ENCODE measurements at places on chromosomes 13 and 19.

DNA sequence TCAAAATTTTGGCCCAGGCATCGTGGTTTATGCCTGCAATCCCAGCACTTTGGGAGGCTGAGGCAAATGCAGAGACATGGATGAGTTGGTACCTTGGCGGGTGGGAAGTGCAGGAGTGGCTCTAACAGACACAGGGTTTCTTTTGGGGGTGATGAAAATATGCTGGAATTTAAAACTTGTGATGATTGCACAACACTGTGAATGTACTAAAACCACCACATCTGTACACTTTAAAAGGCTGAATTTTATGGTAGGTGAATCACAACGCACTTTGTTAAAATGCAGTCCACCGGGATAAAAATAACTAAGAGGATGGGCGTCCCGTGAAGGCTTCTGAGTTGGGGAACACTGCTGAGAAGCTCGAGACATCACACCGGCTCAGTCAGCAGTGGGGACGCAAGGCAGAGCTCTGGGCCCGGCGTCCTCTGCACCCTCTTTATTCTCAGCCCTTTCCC lies 47.1 kb downstream of the MLLT1 start:
- no peak for DNase-seq

DNA sequence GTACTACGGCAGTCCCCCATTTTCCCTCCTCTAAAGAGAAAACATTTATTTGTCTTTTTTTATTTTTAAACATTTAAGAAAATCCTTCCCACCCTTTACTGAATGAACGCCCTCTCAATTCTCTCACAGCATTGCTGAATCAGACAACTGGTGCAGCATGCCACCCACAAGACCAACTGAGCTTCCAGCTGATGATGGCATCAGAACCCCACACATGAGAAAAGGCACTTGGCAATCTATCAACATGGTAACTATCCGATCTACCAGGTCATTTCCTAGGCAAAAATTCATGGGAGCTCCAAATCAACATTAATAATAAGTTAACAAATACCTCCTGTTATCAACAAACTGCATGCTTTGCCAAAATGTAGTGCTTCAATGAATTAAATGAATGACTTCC lies 43.1 kb downstream of the LHFPL6 start:
- DNase-seq: no peak

DNA sequence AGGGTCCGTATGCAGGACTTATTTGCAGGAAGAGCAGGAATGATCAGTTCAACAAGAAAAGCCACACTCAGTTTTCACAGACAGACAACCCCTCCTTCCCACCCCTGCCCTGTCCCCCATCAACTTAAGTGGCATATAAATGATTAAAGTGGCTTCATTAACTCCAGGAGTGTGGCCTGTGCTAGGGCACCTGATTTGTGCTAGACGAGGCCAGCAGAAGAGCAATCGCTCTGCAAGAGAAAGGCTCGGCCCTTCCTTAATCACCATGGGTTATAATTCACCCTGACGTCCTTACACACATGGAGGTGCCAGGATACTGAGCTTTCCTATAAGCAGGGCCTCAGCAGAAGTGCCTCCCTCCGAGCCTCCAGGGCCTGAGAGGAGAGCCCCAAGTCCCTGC lies 14.6 kb downstream of the C19orf12 start:
- no peak for DNase-seq

DNA sequence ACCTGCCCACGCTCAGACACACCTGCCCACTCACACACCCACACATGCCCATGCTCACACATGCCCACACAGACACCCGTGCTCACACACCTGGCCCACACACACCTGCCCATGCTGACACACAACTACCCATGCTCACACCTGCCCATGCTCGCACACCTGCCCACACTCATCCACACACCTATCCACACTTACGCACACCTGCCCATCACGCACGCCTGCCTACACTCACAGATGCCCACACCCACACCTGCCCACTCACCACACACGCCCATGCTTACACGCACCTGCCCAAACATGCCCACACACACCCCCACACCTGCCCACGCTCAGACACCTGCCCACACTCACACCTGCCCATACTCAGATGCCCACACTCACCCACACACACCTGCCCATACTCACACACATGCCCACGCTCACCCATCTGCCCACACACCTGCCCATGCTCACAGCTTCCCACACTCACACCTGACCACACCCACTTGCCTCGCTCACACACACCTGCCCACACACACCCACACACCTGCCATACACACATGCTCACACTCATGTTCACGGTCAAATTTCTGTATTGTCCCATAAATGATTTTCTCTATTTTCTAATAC lies 15.6 kb downstream of the IL17D start:
- no peak for DNase-seq

DNA sequence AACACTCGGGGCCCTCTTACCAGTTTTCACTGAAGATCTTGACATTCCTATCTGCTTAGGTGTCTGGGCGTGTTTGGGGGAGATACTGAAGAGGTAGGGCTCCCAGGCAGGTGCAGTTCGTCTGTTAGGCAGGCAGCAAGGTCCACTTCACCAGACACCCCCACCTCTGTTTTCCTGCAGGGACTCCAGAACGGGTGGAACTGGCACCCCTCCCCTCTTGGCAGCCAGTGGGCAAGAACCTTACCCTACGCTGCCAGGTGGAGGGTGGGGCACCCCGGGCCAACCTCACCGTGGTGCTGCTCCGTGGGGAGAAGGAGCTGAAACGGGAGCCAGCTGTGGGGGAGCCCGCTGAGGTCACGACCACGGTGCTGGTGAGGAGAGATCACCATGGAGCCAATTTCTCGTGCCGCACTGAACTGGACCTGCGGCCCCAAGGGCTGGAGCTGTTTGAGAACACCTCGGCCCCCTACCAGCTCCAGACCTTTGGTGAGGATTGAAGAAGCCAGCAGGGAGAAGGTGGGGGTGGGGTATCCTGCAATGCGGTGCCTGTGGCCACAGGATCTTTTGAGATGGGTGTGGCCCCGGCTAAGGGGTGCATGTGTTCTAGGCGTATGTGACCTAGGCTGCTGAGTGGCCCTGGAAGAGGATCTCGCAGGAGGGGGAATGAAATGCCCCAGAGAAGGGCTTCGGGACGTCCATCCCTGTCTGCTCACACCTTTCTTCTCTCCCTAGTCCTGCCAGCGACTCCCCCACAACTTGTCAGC lies 3.3 kb upstream of the ICAM4 start:
- no peak for DNase-seq

GRCh38 chr19:17754634-17755442 lies 3.6 kb downstream of the FCHO1 start:
- no peak for DNase-seq

GRCh38 chr19:20470345-20471135 lies 95.0 kb downstream of the ZNF737 start:
- DNase-seq: no peak

DNA sequence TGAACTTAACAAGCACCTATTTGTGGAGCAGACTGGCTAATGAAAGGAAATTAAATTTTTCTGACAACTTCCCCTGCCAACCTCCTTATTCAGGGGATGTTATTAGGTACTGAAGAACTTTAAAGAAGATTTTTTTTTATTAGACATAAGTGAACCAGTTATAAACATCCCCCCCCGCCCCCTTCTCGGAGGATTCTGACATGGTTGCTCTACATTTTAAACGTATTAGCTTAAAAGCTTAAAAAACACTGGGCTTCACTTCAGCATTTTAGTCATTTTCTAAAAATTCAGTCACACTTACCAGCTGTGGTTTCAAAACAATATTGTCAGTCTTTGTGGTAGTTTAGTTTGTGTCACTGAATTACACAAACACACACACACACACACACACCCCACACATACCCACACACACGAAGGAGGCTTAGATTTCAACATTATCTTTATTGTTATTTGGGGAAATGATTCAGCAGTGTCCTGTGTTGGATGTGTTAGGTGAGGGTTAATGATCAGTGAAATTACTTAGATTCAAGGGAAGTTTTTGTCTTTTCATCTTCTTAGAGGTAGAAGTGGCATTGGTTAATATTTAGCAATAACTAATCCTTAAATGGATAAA lies 145.7 kb downstream of the PCCA start:
- no peak for DNase-seq

- DNase-seq: no peak
Measured at GRCh38 chr13:24254146-24254841, 55.1 kb upstream of the C1QTNF9 start.

GRCh38 chr13:45872566-45872965 lies 21.0 kb upstream of the SIAH3 start:
- DNase-seq: no peak

- DNase-seq: no peak
Measured at GRCh38 chr19:40110570-40110969, 19.8 kb upstream of the ZNF780A start.

DNA sequence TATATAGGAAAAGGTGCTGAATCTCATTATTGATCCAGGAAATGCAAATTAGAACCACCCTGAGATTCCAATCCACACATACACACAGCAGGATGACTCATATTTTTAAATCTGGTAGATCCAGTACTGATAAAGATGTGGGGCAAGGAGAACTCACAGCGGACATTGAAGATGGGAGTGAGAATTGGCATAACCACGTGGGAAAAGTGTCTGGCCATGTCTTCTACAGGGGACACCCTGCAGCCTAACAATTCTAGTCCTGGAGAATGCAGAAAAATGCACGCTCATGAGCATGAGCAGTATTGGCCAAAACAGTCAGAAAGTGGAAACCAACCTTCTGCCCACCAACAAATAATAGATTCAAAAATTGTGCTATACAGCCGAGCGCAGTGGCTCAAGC lies 13.5 kb upstream of the BCL3 start:
- DNase-seq: no peak

GRCh38 chr13:109998684-109999533 lies 212.5 kb upstream of the IRS2 start:
- DNase-seq: no peak

DNA sequence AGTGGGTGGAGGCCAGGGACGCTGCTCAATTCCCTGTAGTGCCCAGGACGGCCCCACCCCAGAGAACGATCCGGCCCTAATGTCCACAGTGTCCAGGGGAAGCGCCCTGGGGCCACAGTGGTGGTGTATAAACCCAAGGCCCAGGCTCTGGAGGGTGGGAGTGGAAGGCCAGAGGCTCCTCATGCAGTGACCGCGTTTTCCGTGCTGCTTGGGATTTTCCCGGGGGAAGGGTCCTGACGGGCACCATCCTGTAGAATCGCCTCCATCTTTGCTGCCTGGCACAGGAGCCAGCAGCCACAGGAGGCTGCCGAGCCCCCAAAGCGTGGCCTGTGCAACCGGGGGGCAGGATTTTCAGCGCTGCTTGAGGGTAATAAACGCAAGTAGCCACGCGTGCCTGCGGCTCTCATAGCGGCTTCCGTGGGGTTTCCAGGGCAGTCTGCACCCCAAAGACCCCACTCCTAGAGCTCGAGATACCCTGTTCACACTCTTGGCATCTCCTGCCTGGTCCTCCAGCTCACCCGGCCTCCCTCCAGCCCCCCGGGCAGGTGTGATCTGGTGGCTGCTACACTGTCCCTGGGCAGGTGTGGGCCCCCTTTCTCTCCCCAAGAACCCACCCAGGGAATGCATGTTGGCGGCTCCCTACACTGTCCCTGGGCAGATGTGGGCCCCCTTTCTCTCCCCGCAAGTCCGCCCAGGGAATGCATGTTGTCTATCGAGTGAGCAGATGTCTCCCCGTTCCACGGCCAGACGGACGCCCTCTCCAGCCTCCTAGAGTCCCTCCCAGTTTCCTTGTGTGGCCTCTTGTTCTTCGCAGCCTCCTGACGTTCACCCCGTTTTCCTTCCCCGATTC lies 2.2 kb downstream of the NCLN start:
- no peak for DNase-seq

DNA sequence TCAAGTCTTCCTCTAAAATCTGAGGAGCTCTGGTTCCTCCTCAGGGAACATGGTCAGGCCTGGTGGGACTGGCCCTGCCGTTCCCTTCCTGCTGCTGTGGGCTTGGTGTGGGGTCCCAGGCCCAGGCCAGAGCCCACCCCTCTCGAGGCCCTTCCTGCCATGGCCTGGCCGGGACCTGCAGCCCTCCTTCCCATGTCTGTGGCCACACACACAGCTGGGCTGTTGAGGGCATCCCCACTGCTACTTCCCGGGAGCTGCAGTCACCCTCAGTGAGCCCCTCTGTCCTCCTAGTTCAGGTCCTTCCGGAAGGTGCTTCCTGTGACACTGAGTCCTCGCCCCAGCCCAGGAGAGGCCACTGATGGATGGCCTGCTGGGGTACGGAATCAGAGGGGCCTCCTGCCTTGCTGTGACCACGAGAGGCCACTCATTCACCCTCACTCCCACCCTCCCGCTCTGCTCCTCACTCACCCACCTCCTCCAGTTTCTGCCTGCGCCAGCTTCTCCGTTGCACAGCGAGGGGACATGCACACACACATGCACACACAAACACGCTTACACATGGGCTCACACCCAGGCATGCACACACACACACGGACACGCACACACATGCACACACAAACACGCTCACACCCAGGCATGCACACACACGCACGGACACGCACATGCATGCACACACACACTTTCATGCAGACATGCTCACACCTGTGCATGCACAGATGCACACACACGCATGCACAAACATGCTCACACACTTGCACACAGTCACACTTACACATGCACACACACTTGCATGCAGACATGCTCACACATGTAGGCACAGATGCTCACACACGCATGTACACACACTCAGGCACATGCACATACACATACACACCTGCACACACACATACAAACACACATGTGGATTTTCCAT lies 7.3 kb upstream of the MCF2L start:
- no peak for DNase-seq

GRCh38 chr19:43711751-43712355 lies 4.0 kb upstream of the IRGC start:
- no peak for DNase-seq

DNA sequence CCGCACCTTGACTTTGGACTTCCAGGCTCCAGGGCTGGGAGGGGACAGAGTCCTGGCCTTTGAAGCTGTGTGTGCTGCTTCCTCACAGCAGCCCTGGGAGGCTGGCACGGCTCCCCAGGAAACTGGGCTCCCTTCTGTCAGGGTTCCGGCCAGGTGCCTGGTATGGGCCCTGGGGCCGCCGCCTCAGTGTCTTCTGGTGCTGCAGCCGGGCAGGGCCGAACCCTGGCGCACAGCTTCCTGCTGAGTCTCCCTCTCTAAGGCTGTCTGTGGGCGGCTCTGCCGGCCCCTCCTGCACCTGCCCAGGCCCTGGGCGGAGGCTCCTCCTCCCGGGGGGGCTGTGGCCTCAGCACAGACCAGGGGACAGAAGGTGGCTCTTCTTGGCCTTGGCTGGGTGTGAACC lies 32.4 kb downstream of the GPX4 start:
- no peak for DNase-seq

DNA sequence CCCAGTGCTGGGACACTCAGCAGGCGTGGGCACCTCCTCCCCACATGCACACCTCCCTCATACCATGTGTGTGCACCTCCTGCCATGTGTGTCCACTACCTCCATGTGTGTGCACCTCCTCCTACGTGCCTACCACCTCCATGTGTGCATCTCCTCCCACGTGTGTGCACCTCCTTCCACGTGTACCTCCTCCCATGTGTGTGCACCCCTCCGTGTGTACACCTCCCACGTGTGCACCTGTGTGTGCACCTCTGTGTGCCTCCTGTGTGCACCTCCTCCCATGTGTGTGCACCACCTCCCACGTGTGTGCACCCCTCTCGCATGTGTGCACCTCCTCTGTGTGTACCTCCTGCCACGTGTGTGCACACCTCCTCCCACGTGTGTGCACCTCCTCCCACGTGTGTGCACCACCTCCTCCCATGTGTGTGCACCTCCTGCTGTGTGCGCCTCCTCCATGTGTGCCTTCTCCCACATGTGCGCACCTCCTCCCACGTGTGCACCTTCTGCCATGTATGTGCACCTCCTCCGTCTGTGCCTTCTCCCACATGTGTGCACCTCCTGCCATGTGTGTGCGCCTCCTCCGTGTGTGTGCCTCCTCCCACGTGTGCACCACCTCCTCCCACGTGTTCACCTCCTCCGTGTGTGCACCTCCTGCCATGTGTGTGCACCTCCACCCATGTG lies 6.1 kb upstream of the C13orf46 start:
- DNase-seq: no peak

Measured in substantia nigra (tissue), 51 donors.